GM12864 (cell line): ENCODE measurements at places on chromosomes 3 and 15.

GRCh38 chr15:74958320-74958907 lies 1.8 kb upstream of the RPP25 start:
- DNase-seq: no peak

GRCh38 chr3:11461226-11461625 lies 182.5 kb downstream of the VGLL4 start:
- DNase-seq: no peak

DNA sequence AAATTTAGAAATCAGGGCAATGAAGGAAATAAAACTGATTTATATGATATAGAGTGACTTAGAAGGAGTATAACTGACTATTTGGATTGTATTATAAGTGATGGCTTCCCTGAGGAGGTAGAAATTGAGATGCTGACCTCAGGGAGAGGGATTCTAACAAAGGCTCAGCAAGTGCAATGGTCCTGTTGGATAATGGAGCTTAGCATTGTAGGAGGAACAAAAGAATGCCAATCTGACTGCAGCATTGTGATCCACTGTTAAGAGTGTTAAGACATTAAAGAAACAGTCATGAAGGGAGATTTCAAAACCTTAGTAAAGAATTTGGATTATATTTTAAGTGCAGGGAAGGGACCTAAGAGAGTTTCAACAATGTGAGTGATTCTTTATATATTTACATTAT lies 158.4 kb upstream of the NAALADL2 start:
- no peak for DNase-seq

DNA sequence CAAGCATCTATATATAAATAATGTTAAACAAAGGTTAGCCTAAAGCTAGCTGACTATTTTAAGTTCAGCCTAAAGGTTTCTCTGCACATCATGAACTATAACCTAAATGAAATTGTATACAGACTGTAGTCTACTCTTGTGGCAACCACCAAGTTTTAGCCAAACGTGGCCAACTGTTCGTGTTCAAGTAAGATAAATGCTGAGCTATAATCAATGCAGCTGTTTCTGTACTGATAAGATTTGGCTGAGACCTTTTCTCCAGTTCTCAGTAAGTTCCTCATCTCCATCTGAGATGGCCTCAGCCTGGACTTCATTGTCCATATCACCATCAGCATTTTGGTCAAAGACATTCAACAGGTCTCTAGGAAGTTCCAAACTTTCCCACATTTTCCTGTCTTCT lies 43.7 kb upstream of the IGSF10 start:
- DNase-seq: no peak

- no peak for DNase-seq
Observed at GRCh38 chr3:71332813-71333212, 250.7 kb downstream of the FOXP1 start.

- DNase-seq: no peak
Observed at GRCh38 chr15:33959844-33960548, 8.3 kb upstream of the CHRM5 start.

GRCh38 chr3:102142379-102143060 lies 292.3 kb upstream of the ZPLD1 start:
- no peak for DNase-seq

- no peak for DNase-seq
Observed at GRCh38 chr3:128807186-128807830, 72.1 kb upstream of the ACAD9 start.

DNA sequence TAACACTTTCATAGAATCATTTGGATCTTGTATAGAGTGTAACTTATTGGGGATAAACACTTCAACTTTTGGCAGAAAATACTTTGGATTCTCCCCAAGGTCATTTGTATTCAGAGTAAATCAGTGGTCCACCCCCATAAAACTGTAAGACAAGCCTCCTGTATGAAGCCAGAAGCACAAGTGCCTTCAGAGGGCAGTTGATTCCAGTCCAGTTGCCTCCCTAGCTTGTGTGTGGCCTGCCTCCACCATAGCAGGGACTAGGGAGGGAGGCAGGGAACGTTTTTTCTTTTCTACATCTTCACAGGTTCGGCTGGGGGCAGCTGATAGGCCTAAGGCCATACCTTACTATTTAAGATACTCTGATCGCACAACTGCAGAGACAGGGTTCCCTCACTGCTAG lies 11.6 kb downstream of the GORASP1 start:
- no peak for DNase-seq

DNA sequence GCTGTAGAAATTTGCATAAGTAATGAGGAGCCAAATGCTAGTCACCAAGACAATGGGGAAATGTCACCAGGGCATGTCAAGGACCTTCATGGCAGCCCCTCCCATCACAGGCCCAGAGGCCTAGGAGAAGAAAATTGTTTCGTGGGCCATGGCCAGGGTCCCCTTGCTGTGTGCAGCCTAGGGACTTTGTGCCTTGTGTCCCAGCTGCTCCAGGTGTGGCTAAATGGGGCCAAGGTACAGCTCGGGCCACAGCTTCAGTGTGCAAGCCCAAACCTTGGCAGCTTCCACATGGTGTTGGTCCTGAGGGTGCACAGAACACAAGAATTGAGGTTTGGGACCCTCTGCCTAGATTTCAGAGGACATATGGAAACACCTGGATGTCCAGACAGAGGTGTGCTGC lies 208.8 kb upstream of the TBC1D5 start:
- DNase-seq: no peak

- no peak for DNase-seq
Observed at GRCh38 chr15:29128671-29129070, 141.0 kb downstream of the NSMCE3 start.

DNA sequence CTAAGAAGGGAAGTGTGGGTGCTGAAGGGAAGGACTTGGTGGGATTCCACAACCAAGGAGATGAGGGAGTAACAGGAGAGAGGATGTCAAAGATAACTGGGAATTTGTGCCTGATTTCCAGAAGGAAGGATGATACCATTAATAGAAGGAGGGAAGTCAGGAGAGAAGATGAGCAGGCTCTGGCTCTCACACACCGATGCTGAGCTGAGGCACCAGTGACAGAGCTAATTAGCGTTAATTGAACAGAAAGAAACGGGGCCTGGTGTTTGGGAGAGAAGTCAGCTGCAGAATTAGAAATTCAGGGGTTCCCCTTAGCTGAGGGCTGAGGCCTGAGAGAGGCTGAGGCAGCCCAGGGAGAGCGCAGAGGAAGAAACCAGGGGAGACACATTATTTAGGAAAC lies 11.9 kb upstream of the PDIA5 start:
- no peak for DNase-seq

DNA sequence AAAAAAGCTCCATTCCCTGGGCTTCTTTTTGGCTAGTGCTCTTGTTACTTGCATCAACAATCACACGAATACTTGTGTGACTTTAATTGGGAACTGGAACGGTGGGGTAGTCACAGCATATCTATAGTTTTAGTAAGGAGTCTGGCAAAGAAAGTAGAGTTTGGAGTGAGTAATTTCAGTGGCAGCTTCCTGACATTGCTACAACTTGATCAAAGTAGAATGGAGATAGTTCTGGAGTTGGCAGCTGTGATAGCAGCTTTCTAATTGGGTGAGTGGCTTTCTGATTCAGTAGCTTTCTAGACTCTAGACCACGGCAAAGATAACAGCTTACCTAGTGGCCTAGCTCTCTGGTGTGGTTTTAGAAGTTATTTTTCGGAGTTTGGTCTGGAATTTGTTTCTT lies 475.0 kb downstream of the TUSC7 start:
- DNase-seq: no peak

- no peak for DNase-seq
Observed at GRCh38 chr3:113249601-113250000, 38.2 kb downstream of the BOC start.

- no peak for DNase-seq
Observed at GRCh38 chr15:29871401-29871800, 49.1 kb upstream of the TJP1 start.

DNA sequence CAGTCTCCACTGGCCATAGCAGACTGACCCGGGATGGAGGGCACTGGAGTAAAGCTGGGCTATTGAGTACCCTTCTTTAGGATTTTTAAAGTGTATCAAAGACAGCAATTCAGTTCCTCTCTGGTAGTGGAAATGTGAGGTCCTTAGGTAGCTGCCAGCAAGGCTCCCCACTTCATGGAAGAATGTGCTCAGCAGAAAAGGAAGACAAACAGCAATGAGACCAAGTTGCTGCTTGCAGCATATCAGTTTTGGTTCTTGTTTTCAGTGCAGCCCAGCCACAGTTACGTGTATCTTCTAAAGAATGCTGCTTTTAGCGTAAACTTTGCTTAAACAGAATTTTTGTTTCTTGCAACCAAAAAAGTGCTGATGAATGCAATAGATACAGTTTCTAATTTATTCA lies 374.0 kb upstream of the CBLB start:
- DNase-seq: no peak

GRCh38 chr3:190092250-190092649 lies 28.4 kb downstream of the P3H2 start:
- no peak for DNase-seq
